ENCODE measurements at places on chromosomes 7 and 10.

GRCh38 chr7:79922894-79923293 is 211.7 kb upstream of the GNAI1 start:
- DNase-seq: no peak

DNA sequence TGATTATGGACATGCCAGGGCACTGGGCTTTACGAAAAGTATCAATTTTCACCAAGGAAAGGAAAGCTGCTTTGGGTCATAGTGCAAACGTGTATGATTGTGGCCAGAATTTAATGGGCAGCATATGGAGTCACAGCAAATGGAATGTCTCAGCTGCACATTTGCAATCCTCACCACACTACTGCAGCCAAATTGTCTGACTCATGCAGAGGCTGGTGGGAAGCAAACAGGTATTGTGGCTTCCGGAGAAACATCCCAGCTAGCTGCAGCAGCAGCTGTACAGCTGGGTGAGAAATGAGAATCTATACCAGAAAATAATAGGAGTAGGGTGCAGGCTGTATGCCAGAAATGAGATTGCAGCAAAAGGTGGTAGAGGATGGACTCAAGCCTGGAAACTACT is 374.7 kb upstream of the VWC2 start:
- DNase-seq: no peak

GRCh38 chr10:17226891-17227303 is 1.1 kb upstream of the VIM start:
- no peak for DNase-seq

GRCh38 chr10:44347609-44348400 is 37.1 kb downstream of the CXCL12 start:
- no peak for DNase-seq

DNA sequence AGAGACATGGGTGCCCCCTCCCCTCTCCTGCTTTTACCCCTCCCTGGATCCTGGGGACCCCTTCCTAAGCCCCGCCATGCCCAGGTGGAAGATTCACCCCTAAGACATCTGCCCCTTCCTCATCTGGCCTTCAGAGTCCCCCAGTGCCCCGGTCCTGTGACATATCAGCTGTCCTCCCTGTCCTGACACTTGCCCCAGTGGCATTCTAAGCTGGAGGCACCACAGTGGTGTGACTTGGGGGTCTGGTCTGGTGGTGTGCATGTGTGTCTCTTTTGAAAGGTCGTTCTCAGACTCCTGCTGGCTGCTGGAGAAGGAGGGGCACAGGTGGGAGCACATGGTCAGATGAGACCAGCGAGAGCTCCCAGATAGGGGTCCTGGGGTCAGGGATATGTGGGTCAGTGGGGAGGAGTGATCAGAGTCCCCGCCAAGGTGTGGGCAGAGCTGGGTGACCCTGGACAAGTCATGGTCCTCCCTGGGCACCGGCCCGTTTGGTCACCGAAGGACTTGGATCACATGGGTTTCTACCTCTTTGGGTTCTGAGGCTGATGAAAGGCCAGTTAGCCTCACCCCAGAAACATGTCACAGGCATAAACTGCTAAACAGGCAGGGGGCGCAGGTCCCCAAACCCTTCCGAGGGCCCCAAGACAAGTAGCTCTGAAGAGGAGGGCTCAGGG is 645 bp upstream of the TFR2 start:
- no peak for DNase-seq

DNA sequence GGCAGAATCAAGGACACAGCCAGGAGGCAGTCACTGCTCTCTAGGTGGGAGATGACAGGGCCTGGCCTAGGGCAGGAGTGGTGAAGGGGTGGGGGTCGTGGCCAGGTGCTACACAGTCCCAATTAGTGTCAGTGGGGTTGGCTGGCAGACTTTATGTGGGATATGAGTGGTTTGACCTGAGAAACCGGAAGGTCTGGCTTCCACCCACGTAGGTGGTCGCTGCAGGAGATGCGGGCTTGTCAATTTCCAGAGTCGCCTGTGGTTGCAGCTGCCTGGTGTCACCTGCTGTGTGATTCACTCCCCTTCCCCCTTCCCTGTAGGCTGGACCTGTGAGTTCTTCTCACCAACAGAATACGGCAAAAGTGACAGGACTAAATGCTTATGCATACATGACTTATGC is 124.3 kb downstream of the KLF6 start:
- DNase-seq: no peak

DNA sequence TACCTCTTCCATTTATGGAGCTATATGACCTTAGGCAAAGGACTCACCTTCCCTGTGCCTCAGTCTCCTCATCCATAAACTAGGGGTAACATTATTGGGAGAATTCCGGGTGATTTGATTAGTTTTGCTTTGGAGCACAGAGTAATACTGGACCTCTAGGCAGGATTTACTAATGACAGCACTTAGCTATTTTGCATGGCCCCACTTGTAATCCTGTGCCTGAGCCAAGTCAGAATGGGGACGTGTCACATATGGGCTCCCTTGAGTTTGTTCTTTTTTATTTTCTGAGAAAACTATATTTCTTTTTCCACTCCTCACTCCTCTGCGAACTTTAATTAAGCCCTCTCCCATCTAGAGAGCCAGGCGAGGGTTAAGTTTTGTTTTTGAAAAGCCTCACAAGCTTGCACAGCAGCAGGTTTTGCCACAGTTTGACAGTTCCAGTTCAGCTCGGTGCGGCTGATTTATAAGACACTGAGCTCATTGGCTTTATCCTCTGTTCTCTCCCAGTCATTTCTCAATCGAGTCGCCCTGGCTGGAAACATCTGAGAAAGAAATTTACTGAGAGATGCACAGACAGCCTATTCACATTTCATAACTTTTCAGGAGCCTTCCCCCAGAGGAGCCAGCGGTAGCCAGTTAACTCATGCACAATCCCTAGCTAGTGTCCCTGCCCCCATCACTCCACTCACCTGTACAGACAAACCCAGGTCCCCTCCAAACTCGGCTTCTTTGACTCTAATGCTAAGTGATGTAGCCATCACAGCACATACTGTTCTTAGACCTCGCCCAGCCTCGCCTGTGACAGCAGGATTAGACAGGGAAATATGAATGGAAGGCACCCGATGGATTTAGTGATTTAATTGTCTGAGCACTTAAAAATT is 441.9 kb upstream of the NPVF start:
- DNase-seq: no peak

GRCh38 chr7:95102662-95103061 is 195.3 kb downstream of the PPP1R9A start:
- no peak for DNase-seq

DNA sequence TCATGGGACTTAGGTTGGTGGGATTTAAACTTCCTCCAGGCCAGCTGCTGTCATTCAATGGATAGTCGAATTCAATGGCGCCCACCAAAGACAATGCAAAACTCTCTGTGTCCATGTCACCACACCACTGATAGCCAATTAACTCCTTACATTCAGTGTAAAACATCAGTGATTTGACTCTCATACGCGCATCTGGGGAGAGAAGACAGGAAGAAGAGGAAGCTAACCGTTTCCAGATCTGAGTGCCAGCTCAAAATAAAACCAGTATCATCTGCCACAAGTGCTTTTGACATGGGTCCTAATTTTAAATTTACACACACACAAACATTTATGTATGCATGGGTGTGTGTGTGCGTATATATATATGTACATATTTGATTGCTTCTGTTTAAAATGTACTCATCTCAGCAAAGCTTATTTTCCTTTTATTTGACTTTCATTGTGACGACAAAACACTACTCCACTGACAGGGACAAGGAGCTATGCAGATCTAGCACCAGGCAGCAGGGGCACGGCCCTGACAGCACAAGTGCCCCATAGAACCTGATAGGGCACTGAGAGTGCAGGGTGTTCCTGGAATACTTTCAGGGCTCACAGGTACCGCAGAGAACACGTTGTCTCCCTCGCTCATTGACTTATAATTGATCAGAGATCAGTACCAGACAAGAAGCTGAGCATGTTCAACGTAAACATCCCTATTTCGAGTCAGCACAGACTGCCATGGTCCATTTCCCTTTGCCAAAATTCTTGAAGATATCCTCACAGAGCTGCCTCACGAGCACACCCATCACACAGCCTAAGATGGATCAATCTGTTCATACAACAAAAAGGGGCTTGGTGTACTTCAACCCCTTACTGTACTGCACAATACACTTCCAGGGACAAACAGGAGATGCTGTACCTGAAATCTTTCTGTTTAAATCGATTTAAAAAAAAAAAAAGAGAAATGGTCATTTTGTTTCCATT is 176.1 kb downstream of the COBL start:
- no peak for DNase-seq

DNA sequence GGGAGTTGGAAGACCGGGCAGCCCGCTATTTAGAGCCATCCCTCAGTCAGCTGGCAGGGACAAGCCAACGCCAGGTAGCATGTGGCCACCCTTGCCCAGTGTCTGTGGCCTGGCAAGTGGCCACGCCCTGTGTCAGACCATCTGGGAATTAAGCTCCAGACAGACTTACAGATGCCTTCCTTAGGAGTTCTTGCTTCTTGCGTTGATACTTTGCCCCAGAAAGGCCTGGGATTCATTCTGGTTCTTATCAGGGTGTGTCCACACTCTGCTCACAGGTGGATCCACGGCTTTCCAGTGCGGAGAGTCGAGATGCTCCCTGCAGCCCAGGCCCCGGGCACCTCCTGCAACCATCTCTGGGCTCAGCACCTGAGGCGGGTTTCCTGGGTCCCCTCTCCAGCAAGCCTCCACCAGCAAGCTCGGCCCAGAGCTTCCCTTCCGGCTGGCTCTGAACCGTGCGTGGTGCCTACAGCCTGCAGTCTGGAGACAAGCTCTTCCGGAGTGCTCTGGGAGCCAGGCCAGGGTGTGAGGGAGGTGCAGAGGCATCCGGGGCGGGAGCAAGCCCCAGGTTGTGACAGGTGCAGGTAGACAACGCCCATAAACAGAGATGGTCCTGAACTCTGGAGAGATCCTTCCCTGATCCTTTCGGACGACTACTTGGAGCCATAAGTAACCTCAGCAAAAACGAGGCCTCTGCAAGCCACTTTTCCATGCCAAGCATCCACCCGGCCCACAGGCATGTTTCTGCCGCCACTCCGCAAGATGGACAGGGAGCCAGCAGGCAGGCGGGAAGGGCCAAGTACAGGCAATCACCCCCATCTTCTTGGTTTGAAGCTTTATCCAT is 32.3 kb upstream of the PPIF start:
- DNase-seq: no peak

DNA sequence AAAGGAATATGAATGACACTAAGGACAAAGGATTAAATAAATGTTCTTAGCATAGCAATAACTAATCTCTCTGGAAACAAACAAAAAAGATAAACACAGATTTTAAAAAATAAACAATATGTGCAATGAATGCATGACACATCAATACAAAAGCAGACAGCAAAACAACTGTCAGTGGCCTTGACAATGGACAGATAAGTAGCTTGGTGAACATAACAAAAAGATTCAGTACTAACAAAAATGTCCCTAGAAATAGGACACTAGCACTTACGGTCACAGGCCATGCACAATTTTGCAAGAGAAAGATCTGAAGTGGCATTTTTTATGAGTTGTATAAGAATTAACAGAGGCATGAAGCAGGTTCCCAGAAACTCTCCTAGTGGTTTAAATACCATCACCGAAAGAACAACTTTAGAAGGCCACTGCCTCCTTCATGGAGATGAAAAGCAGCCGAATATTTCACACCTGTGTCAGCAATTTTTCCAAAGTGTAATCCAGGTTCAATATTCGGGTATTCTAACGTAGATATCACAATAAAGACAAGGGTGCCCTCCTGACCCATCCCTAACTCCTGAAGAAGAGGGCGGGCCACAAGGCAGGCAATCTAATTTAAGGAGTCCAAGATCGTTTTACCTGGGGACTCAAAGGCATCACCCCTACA is 231.3 kb upstream of the MKLN1 start:
- DNase-seq: no peak

GRCh38 chr10:117443686-117444041 is 68.4 kb upstream of the PDZD8 start:
- no peak for DNase-seq

- DNase-seq: no peak
Observed at GRCh38 chr7:132160611-132161532, 415.4 kb downstream of the PLXNA4 start.

GRCh38 chr10:60517805-60518204 is 128.1 kb upstream of the ANK3 start:
- DNase-seq: no peak

DNA sequence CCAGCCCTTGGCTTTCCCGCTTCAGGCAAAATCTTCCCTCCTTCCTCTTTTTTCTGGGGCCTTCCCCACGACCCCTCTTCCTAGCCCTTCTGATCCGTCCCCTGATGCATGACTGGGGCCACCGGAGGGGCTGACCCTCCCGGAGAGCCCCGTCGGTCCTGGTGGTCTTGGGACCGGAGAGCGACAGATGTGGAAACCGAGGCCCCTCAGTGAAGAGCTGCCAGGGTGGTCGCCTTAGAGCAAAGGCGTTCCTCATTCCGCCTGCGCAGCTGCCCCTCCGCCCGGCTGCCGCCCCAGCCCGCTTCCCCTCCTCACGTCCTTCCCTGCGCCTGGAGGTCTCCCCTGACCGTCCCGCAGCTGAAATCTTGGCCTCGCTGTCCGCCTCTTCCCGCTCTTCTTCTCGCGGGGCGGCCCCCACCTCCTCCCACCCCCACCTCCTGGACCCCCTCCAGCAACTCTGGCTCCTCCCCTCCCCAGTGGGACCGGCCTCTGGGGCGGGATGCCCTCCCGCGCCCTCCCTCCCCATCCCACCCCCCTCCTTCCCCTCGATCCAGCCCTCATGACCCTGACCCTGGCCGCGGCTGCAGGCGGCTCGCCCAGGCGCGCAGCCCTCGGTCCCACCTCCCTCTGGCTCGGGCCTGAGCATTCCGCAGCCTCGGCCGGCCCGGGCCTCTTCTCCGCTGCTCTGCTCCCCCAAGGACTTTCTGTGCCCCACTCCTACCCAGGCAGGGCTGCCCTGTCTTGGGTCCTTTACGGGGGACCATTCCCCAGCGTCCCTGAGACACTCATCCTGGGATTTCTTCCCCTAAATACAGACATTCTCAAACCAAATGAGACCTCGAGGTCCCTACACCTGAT is at the start of gene RARRES2:
Gene RARRES2, minus strand, starts transcription at position 367 of the 858 bp plus-strand sequence. CDS start 1,020 bp downstream, outside the sequence.
- DNase-seq: no peak

DNA sequence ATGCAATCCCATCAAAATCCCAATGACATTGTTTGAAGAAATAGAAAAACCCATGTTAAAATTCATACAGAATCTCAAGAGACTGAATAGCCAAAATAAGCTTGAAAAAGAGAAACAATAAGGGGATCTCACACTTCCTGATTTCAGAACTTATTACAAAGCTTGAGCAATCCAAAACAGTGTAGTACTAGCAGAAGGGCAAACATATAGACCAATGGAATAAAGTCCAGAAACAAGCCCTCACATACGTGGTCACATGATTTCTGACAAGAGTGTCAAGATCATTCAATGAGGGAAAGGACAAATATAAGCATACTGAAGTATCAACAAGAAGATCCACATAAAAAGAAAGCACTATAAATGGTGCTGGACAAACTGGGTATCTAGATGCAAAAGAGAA is 31.9 kb downstream of the MICU1 start:
- no peak for DNase-seq

GRCh38 chr10:69969977-69970376 is 82.7 kb upstream of the MACROH2A2 start:
- DNase-seq: no peak

DNA sequence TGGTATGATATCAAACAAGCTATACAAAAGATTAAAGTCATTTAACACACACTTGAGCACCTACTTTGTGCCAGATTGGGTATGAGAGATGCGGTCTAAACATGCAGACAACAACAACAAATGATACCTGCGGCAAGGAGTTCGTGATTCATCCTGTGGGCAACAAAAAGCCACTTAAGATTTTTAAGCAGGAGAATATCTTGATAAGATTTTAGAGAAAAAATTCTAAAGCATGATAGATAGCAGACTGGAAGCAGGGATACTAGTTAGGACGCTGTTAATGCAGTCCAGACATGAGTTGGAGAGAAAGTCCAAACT is 1.6 kb upstream of the KBTBD2 start:
- no peak for DNase-seq
